ENCODE measurements at places on chromosomes 12 and 14. TPM values are rescaled to one million over a fixed set of nuclear protein-coding genes. Genes with fewer than 3 reads are reported as not detected.

DNA sequence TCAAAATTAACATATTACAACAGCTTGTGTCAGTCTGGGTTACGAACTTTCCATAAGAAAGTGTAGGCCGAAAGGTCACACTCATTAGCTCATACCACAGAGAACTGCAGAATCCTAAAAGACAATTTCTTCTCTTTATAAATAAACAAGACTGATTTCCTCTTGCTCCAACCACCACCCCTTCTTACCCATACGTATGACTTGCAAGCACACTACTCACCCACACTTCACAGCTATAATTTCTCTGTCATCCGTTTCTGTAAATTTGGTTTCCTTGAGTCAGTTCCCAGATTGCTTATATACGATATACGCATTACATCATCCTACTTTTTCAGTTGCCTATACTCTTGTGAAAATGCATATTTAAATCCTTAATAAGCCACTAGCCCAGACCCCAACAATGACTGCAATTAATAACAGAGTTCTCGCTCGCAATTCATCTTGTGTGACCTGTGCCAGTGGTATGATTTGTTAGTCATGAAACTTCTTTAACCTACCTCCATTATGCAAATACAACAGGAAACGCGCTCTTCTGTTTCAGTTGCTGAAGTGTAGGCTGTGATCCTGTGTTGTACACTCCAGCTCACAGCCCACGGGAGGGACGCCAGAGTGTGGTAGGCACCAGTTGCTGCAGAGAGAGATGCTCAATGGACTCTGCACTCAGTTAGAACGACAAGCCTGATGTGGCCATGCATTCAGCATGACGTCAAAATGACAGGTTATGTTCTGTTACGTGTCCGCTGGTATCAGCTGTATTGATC is 417.6 kb downstream of the PDZRN4 start:
- peak; percentile 73 for ATAC-seq

DNA sequence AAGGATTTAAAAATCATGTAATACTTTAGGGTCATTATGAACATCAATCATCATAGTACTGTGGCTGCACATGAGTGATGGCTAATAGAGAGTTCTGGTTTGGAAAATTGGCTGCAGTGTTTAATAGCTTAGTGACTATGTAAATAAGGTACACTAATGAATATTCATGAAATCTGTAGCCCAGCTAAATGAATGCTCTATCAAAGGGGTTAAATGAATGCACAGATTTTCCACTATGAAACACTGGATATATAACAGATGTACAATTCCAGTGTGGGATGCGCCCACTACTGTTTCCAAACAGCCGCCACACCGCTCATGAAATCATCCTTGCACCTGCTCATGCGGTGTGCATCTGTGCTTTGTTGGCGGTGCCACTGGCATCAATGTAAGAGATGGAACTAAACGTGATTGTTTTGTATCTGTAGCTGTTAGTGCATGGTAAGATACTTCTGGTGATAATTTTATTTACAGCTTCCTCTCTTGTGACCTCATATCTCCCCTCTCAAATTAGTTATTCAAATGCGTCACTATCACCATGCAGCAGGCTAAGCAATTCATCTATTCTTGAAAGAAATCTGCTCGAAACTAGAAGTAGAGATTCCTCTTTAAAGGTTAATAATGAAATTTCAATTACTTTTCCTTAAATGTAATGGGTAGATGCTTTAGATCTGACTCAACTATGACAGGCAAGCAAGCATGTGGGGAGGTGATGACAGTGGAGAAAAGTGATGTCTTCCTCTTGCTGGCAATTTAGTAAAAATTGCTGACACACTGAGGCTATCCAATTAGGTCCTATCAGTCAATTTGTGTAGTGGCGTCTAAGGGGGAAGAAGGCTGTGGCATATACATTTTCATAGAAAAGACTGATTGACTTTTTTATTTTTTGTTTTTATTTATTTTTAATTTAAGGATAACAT is 433.6 kb downstream of the AEBP2 start:
- no peak for ATAC-seq

- ATAC-seq: no peak
Observed at GRCh38 chr14:61486930-61487495, 165.6 kb downstream of the PRKCH start.

GRCh38 chr12:72390146-72390545 is 118.0 kb downstream of the TRHDE start:
- ATAC-seq: no peak

DNA sequence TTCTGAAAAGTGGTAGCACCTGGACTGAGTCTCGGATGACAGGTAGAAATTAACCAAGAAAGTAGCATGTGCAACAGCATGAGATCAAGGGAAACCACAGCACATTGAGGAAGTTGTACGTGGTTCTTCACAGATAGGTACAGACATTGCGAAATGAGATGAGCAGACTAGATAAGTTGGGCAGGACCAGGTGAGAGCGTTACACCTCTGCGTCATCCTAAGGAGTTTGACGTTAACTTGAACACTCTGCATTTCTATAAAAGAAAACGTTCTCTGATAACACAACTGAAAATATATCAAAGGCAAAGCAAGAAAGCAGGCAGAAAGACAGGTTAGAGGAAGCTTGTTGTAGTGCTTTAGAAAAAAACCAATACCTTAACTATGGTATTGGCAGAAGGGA is 98.5 kb upstream of the RASSF8 start:
- ATAC-seq: no peak

- ATAC-seq: no peak
Observed at GRCh38 chr14:24327303-24327702, 7.6 kb downstream of the ADCY4 start.

- peak; percentile 68 for ATAC-seq
Observed at GRCh38 chr12:128513331-128513730, 246.4 kb downstream of the TMEM132C start.

DNA sequence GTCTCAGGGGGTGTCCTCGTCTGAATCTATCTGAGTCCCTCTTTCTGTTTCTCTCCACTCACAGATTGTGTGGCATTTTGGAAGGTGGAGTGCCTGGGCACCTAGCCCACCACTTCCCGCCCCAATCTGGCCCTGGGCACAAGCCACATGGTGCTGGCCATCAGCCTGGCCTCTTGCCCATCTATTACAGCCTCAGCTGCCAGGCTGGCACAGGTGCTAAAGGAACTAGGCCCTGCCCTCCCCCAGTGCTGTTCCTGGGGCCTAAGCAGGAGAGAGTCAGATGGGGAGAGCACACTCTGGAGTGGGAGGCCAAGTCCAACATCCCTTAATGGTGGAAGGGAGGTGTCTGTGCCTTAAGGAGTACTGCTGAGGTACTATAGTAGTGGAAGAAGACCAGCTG is 8.3 kb upstream of the CALCOCO1 start:
- no peak for ATAC-seq

GRCh38 chr12:107277855-107278254 is 184.5 kb upstream of the CRY1 start:
- no peak for ATAC-seq

DNA sequence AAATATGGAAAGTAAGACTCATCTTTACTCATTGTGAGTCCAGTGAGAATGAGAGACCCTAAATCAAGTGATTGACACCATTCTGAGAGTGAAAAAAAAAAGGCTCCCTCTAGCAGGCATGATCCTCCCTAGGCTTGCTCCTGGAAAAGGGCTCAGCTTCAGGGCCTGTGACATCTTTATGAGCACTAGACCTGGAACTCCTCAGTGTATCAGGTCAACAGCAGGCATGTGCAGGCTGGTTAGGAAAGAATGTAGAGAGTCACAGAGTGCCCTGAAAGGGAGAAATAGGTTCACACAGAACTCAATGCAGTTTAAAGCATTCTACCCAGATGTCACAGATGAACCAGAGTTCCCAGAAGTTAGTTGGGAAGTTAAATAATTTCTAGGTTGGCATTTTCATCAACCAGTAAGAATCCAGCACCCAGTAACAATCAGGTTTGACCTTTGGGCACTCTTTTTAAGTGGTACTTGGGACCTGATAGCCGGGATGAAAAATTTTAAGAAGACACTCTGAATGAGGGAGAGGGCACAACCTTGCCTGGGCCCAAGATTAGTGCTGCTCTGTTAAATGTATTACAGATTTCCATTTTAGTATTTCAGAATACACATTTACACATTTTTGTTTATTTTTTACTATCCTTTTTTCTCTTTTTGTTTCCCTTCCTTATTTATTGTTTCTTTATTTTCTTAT is 828.8 kb downstream of the C12orf50 start:
- no peak for ATAC-seq

GRCh38 chr12:112515868-112516267 is 97.1 kb downstream of the PTPN11 start:
- no peak for ATAC-seq

DNA sequence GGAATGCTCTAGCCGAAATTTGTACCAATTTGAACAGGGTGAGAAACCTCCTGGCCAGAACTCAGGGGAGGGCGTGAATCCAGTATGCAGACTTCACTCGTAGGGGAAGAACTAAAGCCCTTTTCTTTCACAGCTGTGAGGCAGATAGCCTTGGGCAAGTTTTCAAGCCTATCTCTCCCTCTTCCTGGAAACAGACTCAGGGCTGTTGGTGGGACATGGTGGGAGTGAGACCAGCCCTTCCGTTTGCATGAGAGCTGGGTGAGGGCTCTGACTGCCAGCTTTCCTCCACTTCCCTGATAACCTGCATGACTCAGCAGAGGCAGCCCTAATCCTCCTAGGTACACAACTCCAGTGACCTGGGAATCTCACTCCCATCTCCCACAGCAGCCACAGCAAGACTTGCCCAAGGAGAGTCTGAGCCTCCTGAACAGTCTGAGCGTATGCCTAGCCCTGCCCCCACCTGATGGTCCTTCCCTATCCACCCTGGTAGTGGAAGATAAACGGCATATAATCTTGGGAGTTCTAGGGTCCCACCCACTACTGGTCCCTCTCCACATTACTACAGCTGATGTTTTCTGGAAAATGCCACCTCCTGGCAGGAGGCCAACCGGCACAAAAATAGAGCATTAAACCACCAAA is 170.1 kb upstream of the AMIGO2 start:
- ATAC-seq: no peak

- no peak for ATAC-seq
Observed at GRCh38 chr12:93825501-93825888, 148.3 kb downstream of the CRADD start.

DNA sequence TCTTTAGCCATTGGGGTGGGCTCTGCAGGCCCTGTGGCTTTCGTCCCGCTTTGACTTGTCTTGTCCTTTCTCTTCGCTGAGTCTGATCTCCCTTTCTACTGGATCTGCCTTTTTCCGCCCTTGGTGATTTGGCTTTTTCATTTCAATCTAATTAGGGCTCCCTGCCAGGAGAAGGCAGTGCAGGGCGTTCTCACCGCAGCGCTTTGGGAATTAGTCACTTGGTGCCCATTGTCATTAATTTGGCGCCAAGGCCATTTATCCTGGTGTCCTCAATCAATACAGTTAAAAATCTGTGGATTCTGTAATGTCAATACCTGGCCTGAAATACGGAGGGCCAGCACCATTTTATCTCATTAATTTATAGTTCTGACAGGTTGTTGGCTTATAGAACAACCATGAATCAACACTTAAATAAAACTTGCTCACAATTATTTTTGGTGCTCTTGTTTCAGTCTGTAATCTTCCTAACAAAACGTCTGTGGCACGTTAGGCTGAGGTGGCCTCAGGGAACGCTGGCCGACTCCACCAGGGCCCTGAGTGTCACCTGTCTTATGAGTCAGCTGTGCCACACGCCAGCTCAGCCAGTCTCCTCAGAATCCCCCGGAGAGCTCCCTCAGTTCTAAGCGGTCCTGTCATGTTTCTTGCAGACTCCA is 115.7 kb downstream of the BEGAIN start:
- ATAC-seq: peak; percentile 50

DNA sequence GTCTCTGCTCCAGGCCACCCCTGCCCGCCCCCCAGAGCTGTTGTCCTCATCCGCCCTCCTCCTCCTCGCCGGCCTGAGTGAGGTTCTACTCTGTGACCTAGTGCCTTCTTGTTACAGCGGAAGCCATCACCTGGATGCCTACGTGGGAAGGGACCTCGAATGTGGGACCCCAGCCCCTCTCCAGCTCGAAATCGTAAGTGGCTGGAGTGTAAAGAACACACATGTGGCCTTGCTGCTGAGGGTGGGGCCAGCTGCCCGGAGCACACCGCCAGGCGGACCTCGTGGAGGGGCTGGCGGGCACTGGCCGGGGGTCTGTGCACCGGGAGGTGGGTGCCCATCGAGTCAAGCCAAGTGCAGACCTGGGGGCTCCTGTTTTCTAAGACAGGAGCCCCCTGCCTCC is 19.4 kb downstream of the MEG3 start:
- ATAC-seq: no peak

- ATAC-seq: peak; percentile 62
Observed at GRCh38 chr12:65335021-65335714, 56.7 kb downstream of the MSRB3 start.

RIPK3 gene
- total RNA-seq: not detected

KRT81 gene
- total RNA-seq: not detected

PTGES3 gene
- total RNA-seq: 223 TPM

FITM1 gene
- 0.83 TPM for total RNA-seq

ACVRL1 gene
- total RNA-seq: 0.76 TPM

GPR68 gene
- total RNA-seq: 1.7 TPM

TMTC1 gene
- total RNA-seq: 20.7 TPM

IL26 gene
- total RNA-seq: not detected
